ENCODE measurements at places on chromosomes 5 and 9.

- no peak for DNase-seq
Measured at GRCh38 chr5:140672455-140673186, 755 bp downstream of the DND1 start.

DNA sequence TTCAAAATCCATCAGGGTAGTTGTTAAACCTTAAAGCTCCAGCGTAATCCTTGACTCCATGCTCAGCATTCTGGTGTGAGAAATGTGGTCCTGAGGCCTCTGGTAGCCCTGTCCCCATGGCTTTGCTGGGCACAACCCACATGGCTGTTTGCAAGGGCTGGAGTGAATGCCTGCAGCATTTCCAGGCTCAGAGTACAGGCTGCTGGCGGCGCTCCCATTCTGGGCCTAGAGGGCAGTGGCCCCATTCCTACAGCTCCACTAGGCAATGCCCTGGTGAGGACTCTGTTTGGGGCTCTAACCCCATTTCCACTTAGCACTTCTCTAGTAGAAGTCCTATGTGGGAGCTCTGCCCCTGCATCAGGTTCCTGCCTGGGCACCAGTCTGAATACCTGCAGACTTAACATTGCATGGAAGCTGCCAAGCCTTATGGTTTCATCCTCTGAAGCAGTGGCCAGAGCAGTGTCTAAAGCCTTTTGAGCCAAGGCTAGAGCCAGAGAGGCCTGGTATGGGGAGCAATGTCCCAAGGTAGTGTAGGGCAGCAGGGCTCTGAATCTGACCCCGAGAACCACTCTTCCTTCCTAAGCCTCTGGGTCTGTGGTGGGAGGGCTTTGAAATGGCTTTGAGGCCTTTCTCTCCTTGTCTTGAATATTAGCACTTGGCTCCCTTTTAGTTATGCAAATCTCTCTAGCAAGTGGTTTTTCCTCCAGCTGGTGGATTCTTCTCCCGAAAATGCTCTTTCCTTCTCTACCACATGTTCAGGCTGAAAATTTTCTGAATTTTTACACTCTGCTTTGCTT is 5.8 kb upstream of the ALDH1A1 start:
- DNase-seq: no peak

DNA sequence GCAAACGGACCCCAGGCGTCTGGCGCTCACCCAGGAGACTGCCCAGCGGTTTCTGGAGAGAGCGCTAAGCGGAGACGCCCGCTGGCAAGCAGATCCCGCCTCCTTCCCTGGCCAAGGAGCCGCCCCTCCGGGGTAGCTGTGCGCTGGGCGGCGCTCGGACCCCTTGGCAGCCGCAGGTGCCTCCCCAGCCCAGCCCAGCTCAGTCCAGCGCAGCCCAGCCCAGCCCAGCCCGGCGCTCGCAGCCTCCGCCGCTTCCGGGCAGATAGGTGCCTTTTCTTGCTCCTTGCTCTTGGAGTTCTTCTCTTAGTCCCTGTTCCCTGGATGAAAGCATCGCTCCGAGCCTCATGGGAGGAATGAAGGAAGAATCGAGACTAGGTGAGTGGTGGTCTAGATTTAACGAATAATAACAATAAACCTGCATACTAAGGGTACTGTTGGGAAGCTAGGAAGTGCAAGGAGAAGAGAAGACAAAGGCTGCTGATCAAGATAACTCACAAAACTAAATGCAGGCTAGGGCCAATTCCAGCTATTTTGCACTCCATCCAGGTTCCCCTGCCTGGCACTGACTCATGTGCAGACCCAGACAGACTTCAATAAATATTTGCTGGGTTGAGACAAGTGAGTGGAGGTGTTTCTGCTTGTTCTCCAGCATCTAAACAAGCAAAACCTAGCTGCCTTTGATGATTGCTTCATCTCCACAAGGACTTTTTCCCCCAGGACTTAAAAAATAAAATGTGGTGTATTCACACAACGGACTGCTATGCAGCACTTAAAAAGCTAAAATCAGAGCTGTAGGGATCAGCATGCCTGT is at the start of gene STK32A:
Gene STK32A, plus strand, starts transcription at position 202 of the 811 bp plus-strand sequence. CDS start 4,609 bp downstream, outside the sequence.
- DNase-seq: peak; percentile 65

DNA sequence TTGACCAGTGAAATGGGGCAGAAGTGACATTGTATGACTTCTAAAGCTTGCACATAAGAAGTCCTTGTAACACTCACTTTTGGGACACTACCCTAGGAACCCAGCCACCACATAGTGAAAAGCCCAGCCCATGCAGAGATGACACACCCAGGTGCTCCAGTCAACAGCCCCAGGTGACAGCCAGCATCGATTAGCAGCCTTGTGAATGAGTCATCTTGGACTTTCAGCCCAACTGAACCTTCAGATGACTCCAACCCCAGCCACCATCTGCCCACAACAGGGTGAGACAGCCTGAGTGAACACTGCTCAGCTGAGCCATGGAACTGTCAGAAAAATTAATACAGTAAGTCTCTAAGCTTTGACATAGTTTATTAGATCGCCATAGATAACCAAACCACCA is 458.6 kb downstream of the ZSWIM6 start:
- DNase-seq: no peak

DNA sequence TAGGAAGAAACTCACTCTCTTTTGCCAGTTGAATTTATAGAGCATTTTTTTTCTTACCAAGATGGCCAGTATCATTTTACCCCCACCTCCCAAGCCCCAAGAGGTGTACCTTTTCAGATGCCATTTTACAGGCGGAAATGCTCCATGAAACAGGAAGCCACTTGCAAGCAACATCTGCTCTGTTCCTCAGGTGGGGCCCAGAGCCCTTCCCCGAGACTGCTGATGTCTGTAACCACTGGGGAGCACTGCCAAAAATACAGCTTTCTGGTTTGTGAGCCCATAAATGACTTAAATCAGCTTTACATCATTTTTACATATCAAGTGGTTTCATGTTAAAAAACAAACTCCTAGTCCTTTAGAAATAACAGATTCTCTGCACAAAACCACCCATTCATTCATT is 42.9 kb upstream of the GARNL3 start:
- DNase-seq: no peak

DNA sequence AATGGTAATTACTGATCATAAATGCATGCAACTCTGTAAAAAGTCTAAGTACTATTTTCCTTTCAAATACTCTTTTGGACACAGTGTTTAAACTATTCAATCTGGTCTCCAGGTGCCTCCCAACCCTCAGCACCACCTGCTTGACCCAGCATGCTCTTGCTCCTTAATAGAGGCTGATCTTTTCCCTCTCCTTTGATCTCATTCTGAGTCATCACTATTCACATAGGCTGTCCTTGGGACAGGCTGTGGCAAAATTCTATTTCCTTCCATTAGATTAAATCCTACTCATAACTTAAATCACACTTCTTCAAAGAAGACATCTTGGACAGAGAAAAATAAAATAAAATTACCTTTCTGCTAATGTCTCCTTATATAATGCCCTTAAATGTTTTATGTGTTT is 199.4 kb upstream of the ST8SIA4 start:
- DNase-seq: no peak

DNA sequence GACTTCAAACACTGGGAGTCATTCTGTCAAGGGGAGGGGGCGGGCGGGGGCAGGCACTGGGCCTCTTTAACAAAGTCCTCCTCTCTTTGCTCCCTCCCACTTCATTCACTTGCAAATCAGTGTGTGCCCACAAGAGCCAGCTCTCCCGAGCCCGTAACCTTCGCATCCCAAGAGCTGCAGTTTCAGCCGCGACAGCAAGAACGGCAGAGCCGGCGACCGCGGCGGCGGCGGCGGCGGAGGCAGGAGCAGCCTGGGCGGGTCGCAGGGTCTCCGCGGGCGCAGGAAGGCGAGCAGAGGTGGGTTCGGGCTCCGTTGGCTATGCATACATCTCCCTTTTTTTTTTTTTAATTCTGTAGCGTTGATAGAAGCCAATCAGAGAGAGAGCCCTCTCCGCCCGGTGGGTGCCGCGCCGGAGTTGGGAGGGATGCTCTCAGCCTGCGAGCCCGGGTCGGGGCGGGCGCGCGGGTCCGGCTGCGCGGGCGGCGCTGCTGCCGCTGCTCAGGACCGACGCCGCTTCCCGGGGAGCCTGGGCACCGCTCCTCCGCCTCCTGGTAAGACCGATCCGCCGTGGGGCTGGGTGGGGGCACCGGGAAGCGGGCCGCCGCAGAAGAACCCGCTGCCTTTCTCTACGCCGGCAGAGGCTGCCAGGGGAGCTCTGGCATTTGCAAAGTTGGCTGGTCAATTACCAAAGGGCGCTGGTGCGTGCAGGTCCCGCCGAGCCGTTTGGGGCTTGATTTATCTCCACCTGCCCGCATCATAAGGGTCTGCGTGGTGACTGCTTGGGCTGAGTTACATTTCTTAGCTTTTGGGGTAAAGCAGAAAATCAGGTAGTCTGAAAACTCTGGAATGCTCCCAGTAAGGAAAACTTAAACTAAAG is at the start of gene CDH6:
Gene CDH6, plus strand, starts transcription at position 96 of the 877 bp plus-strand sequence. CDS start 73,788 bp downstream, outside the sequence.
- no peak for DNase-seq

DNA sequence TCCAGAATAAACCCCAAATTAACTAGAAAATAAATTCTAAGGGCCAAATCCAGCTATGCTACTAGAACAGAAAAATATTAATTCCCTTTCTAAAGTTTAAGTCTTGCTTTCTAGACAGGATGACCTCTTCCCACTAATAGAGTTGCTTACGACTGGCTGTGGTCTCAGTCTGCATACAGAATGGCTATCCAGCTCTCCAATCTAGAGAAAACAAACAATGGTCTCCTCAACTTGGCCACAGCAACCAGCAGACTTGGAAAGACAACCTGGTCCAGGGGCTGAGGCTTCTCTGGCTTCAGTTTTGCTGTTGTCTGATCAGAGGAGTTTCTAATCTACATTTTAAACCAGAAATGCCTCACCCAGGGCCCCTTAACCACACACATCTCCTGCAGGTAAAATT is 28.9 kb downstream of the RASEF start:
- DNase-seq: no peak
